Heart left ventricle (tissue), 16 donors: ENCODE measurements at places on chromosomes 3 and 15. TPM values are rescaled to one million over a fixed set of nuclear protein-coding genes. Genes with fewer than 3 reads are reported as not detected.

DNA sequence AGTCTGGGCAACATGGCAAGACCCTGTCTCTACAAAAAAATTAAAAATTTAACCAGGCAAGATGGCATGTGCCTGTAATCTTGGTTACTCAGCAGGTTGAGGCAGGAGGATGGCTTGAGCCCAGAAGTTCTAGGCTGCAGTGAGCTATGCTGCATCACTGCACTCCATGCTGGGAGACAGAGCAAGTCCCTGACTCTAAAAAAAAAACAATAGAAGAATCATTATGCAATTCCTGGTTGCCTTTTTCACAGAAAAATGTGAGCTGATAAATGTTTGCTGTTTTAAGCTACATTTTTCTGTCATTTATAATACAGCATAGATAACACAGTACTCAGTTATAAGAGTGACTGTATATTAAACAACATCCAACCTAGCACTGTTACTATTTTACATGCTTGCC lies 148.8 kb downstream of the SCAPER start:
- DNase-seq, result no peak

GRCh38 chr15:55007561-55007960 lies 189.2 kb downstream of the RSL24D1 start:
- peak; percentile 40 for DNase-seq

DNA sequence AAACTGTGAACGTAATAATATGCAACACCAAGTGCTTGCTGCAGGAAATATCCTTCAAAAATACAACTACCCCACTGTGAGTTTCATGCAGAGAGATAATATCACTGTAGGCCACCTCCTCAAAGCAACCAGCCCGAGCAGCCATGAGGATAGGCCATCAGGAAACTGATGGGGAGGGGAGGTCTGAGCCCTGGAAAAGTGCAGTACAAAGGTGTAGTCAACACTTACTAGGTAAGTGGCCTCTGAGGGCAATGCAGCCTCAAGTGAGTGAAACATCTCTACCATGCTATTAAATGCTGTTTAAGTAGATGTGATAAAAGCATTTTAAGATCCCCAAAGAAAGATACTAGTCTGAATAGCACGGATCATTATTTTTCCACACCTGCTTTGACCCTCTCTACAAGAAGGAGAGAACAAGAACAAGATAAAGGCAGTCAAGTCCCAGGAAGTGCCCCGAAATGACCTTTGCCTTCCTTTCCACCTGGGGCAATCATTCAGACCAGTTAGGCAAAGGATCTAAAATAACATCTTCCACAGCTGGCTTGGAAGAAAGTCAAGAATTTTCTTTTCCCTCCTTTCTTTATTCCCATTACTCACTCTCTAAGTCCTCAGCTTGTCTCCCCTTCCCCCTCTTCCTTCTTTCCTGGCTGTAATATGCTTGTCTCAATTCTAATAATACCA lies 62.8 kb downstream of the FMN1 start:
- DNase-seq, result no peak

- no peak for DNase-seq
Measured at GRCh38 chr3:185210621-185211142, 43.2 kb downstream of the EHHADH start.

DNA sequence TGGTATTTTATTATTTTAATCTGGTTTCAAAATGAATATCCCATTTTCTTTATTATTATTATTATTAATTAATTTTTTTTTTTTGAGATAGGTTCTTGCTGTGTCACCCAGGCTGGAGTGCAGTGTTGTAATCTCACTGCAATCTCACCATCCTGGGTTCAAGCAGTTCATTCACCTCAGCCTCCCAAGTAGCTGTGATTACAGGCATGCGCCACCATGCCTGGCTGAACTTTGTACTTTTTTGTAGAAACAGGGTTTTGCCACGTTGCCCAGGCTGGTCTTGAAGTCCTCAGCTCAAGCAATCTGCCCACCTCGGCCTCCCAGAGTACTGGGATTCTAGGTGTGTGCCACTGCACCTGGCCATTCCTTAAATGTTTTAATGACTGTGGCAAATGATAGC lies 28.6 kb downstream of the DAG1 start:
- no peak for DNase-seq

DNA sequence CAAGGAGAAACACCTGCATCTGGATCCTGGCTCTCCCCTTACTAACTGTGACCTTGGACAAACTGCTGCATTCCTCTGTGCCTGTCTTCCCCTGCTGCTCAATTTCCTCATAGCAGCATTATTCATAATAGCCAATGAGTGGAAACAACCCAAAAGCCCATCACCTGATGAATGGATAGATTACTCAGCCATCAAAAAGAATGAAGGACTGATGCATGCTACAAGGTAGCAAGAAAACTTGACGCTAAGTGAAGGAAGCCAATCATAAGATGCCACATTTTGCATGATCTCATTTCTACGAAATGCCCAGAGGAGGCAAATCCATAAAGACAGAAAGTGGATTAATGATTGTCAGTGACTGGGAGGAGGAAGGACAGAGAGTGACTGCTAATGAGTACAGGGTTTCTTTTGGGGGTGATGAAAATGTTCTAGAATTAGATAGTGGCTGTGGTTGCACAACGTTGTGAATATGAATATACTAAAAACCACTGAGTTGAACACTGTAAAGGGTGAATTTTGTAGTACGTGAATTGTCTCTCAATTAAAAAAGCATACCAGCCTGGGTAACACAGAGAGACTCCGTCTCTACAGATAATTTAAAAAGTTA lies 11.2 kb downstream of the IGDCC4 start:
- DNase-seq, result no peak

- DNase-seq, result no peak
Measured at GRCh38 chr15:32718821-32719716, 1.3 kb downstream of the GREM1 start.

The GOLIM4 gene
- 61.7 TPM for total RNA-seq

The RTP1 gene
- not detected for total RNA-seq

The GABRA5 gene
- total RNA-seq, result not detected

The ENTPD3 gene
- total RNA-seq, result 0.44 TPM

The GOLGA8A gene
- total RNA-seq, result 14.8 TPM

The ARHGAP11A gene
- total RNA-seq, result 1.5 TPM

The DAPK2 gene
- 20.4 TPM for total RNA-seq

The TRPC1 gene
- 11.6 TPM for total RNA-seq
